Kidney (tissue), 22 donors: ENCODE measurements at places on chromosomes 1 and 21. TPM values are rescaled to one million over a fixed set of nuclear protein-coding genes. Genes with fewer than 3 reads are reported as not detected.

OR2L8 gene
- not detected for polyA plus RNA-seq

ZNF593OS gene
- not detected for polyA plus RNA-seq

SH2D1B gene
- not detected for polyA plus RNA-seq

HMGCS2 gene
- 163 TPM for polyA plus RNA-seq

DCLRE1B gene
- 1.4 TPM for polyA plus RNA-seq

ARHGAP29 gene
- 15.9 TPM for polyA plus RNA-seq

C1orf74 gene
- 2.5 TPM for polyA plus RNA-seq

TUFT1 gene
- 8.9 TPM for polyA plus RNA-seq

RAB42 gene
- polyA plus RNA-seq: 0.32 TPM

LAD1 gene
- polyA plus RNA-seq: 70.7 TPM

CD1E gene
- polyA plus RNA-seq: not detected

SHE gene
- 7.6 TPM for polyA plus RNA-seq

SLFNL1 gene
- 0.32 TPM for polyA plus RNA-seq

KAZN gene
- 17.4 TPM for polyA plus RNA-seq

CHIA gene
- polyA plus RNA-seq: 0.52 TPM

ZCCHC17 gene
- polyA plus RNA-seq: 42.0 TPM
